ENCODE measurements at places on chromosomes 1 and 21.

DNA sequence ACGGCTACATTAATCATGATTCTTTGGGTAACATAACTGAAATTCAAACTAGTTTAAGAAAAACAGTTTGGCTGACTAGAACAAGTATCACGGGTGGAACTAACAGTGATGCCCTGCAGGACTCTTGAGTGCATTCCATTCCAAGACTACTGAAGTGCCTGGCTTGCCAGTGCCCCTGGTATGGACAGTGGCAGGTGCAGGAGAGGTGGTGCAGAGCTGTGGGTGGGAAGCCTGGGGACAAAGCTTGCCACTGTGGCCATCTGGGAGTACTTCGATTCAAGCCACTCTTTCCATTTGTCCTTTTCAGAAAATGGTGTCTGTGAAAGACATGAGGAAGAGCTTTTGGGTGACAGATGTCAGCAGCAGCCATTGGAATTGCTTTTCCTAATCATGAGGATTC lies 166.5 kb downstream of the RRAGC start:
- DNase-seq = no peak

- no peak for DNase-seq
These were observed 101.8 kb downstream of the CD247 start for GRCh38 chr1:167416506-167416905.

DNA sequence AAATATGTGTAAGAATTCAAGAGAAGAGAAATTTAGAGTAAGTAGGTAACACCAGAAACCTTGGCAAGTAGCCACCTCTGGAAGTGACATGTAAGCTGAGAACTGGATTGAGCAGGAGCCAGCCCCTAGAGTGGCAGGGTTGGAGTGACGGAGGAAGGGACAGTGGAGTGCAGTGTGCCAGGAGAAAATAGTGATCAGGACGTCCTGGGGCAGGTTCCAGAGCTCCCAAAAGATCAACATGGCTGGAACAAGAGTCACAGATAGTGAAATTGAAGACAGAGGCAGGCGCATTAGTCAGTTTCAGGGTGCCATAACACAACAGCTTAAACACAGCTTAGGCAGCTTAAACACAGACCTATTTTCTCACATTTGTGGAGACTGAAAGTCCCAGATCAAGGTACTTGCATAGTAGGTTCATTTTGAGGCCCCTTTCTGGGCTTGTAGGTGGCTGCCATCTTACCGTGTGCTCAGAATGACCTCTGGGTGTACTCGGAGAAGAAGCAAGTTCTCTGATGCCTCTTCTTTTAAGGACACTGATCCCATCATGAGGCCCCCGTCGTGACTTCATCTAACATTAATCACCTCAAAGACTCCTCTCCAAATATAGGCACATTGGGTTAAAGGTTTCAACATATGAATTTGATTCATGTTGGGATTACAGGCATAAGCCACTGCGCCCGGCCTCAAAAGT lies 37.2 kb downstream of the GNPAT start:
- no peak for DNase-seq

DNA sequence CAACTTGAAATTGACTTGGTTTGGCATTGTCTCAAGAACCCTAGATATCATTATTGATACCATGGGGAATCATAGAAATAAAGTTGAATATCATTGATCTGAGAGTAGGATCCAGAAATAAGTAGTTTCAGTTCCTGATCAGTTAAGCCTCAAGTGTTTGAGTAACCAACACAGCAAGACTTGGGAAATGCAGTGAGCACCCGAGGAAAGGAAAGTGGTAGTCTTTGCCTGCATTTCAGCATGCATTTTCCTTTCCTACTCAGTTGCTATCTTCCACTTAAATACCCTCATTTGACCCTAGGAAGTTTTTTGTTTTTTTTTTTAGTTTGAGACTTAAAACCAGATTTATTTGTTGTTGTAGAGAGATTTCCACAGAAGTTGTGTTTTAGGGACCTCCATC lies 18.9 kb downstream of the CLEC20A start:
- DNase-seq = no peak

- DNase-seq = peak; percentile 31
These were observed 11.6 kb upstream of the KCNJ15 start for GRCh38 chr21:38244885-38245869.

DNA sequence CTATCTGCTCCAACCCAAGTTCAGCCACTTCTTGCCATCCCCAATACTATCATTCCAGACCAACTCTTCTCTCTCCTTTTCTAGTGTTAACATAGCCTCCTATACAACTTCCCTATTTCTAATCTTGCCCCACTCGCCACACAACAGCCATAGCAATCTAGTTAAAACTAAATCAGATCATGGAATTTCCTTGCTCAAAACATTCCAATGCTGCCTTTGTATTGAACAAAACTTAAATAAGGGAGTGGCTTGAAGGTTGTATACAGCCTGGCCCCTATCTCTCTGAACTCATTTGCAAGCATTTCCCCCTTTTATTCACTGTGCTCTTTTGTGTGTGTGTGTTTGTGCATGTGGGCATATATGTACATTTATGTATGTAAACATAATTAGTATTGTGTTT lies 118.1 kb upstream of the SGIP1 start:
- DNase-seq = no peak

DNA sequence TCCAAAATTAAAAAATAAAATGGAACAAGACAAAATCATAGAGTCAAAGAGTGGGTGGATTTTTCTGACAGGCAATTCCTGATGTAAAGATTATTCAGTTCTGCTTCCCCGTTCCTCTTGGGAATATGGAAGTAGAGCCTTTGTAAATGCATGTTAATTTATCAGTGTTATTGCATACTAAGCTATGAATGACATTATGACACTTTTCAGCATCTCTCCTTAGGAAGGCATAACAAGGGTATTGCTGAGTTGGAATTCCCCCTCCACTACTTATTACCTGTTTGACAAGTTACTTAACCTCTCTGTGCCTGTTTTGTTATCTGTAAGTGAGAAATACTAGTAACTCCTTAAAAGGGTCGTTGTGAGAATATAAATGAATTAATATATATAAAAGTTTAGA lies 640.4 kb downstream of the LMO4 start:
- no peak for DNase-seq

GRCh38 chr1:46401964-46402626 lies 8.0 kb downstream of the FAAH start:
- no peak for DNase-seq

GRCh38 chr1:22248746-22249145 lies 105.8 kb upstream of the WNT4 start:
- DNase-seq = no peak

- no peak for DNase-seq
These were observed 63.0 kb downstream of the PROX1 start for GRCh38 chr1:214050513-214051401.

- DNase-seq = peak; percentile 48
These were observed 3.1 kb downstream of the RNF207 start for GRCh38 chr1:6208723-6209660.

DNA sequence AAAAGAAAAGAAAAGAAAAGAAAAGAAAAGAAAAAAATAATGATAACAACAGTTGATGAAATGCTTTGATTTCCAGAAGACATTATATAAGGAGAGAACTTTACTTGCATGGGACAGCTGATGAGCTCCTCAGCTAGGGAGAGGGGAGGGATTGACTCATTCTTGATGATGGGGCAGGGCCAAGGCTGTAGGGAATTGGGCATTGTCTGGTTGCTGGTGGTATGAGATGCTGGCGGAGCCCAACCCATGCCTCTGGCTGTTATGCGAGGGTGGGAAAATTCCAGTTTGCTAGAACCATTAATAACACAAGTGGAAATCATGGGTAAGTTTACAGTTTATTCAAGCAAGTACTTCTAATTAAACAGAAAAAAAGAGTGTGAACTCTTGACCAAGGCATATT lies 36.0 kb upstream of the KIF26B start:
- DNase-seq = no peak

DNA sequence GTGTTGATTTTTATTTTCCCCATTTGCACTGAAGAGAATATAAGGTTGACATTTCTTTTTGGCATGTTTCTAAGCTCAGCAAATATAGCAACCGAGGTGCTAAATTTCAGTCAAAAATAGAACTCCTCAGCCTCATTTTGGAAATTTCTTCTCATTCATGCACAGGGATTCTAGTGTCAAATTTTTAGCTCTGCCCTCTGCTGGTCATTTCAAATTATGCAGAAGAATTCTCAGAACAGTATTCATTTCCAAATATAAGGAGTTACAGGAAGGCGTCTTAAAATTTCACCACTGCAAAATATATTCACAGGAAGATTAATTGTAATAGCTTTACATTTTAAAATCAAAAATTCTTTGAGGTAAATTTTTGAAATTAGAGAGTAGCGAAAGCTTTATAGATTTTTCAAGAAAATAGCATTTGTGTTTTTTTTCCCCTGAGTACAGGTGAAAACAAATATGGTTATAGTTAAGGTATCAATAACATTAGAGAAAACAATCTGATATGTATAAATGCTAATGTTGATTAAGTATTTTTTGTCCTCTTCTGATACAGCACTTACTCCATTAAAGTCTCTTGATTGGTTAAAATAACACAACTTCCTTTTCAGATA lies 57.9 kb downstream of the FMN2 start:
- DNase-seq = no peak

- no peak for DNase-seq
These were observed 18.3 kb upstream of the CNR2 start for GRCh38 chr1:23931491-23931880.

DNA sequence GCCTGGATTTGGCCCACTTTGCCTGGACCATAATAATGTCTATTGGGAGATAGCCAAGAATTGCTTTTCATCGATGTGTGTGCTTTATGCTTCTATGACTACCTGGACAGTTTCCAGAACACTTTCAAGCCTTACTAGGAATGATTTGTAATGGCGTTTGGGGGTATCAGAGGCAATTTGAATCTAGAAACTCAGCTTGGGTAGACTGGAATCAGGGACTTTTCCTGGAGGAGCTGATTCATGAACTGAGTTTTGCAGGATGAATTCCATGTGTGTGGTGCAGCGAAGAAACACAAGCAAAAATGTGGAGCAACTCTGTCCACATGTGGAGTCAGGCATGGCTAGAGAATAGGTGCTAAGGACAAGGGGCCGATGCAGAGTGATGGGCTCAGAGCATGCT lies 11.9 kb upstream of the TMEM61 start:
- no peak for DNase-seq

GRCh38 chr1:38533772-38534472 lies 325.6 kb downstream of the RRAGC start:
- no peak for DNase-seq

DNA sequence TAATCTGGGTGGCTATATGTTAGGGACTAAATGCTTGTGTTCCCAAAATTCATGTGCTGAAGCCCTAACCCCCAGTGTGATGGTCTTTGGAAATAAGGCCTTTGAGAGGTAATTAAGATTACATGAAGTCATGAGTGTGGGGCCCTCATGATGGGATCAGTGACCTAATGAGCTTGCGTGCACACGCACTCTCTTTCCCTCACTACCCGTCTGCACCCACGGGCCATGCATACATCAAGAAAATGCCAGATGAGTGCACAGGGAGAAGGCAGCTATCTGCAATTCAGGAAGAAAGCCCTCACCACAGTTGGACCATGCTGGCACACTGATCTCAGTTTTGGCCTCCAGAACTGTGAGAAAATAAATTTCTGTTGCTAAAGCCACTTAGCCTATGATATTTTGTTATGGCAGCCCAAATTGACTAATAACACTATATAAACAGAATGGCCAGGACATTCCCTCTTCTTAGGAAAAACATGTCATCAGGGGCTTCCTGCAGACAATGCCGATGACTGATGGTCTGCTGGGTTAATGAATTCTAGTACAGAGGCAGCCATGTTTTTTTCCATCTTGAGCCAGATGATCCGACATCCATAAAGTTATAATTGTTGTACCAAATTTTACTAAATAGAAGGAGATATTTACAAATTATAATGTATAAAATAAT lies 18.1 kb upstream of the MYOG start:
- DNase-seq = no peak

DNA sequence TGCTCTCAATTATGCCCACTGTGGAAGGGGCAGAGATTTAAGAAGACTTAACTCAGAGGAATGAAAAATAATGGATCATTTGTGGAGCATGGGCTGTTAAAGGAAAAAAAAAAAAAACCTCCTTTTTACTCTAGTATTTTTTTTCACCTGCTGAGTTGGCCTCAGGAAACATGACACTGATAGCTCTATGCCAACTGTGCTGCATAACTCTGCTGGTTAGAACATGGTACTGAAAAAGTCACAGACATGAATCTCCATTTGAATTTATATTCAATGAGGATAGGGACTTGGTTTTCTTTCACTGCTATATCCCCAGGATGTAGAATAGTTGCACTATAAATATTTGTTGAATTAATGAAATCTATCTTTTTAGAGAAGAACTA lies 86.1 kb upstream of the KIAA0040 start:
- DNase-seq = no peak

DNA sequence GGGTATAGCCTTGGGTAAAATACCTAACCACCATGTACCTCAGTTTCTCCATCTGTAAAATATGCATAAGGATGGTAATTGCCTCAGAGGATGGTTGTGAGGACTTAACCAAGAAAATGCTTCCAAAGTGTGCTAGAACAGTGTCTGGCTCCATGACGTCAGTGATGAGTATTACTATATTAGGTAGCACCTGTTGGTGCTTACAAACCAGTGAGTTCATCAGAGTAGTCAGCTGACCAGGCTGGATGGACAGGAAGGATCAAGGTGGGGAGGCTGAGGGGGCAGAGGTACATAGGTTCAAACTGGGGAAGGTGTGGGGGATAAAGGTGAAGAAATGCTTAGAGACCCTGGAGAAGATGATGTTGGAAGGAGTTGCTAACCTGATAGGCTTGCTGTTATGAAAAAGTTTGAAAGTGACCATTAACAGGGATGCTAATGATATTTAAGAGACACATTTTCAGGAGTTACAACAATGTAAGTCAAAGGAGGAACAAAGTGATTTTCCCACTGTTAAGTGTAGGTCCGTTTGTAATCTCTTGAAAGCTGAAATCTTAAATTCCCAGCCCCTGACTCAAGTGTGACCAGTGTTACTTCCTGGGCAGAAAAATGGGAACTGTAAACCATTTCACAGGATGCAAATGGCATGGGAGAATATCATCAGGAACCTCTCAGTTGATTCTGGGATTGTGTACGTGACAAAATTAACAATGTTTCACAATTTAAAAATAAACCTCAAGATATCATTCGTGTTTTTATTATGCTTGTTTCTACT lies 4.4 kb downstream of the NTPCR start:
- no peak for DNase-seq

- no peak for DNase-seq
These were observed 657.4 kb downstream of the AJAP1 start for GRCh38 chr1:5311634-5312292.

- DNase-seq = no peak
These were observed 11.2 kb downstream of the ACTRT2 start for GRCh38 chr1:3032371-3033039.

GRCh38 chr21:26210614-26211013 lies 40.0 kb upstream of the APP start:
- DNase-seq = no peak

GRCh38 chr1:155976062-155976912 lies 2.1 kb downstream of the ARHGEF2 start:
- no peak for DNase-seq

DNA sequence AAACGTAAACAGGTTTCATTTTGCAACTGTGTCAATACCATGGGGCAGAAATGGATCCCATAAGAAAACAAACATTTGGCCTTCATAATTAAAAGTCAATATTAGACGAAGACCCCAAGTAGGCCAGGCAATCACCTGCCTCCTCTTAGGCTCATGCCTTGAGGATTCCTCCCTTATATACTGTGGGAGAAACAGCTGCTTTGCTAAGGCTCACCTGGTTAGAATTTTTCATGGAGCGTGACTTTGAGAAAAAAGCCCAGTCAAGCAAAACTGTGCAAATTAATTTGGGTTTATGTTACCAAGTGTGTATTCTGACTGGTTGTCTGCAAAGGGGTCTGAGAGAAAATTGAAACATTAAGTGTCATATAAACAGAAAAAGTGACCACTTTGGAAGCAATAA lies 605.3 kb upstream of the USP24 start:
- no peak for DNase-seq

All from activated CD4-positive, CD25-positive, alpha-beta regulatory T cell treated with anti-CD3 and anti-CD28 coated beads, Interleukin-2, amount 50 U/mL, for 72 hours (primary cell).